ENCODE measurements at places on chromosomes 3 and 15.

DNA sequence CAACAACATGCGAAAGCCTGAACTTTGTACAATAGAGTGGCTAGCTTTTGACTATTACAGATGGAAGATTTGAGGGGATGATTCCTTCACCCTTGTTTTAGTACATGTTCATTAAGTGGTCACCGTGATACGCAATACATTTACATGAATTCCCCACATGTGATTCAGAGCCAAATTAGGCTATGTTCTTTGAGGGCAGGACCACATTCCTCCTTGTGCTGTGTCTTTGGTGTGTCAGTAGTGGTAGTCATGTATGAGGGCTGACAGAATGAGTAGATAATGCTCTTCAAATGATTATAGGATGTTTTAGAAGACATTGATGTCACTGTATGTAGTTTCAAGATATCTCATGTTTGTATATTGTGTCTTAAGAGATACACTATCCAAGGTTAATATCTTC is 12.1 kb downstream of the PTPRG start:
- DNase-seq, result no peak

GRCh38 chr3:142278451-142278850 is 53.1 kb upstream of the GK5 start:
- no peak for DNase-seq

- DNase-seq, result no peak
Observed at GRCh38 chr15:78752492-78753358, 58.5 kb downstream of the ADAMTS7 start.

- DNase-seq, result no peak
Observed at GRCh38 chr15:94972314-94972713, 741.0 kb downstream of the MCTP2 start.

- no peak for DNase-seq
Observed at GRCh38 chr15:79475306-79475705, 43.2 kb downstream of the MINAR1 start.
